ENCODE measurements at places on chromosomes 13 and 19. TPM values are rescaled to one million over a fixed set of nuclear protein-coding genes. Genes with fewer than 3 reads are reported as not detected.

Gene POU2F2
- total RNA-seq = 5.5 TPM

Gene ZNF626
- total RNA-seq = 36.4 TPM

Gene RB1
- 45.4 TPM for total RNA-seq

Gene PRR20D
- not detected for total RNA-seq

Gene CEBPA
- 4.8 TPM for total RNA-seq

Gene OR7D2
- total RNA-seq = not detected

Gene TEX29
- not detected for total RNA-seq

Gene TNNI3
- 3.5 TPM for total RNA-seq
